ENCODE measurements at places on chromosomes 12 and 14.

DNA sequence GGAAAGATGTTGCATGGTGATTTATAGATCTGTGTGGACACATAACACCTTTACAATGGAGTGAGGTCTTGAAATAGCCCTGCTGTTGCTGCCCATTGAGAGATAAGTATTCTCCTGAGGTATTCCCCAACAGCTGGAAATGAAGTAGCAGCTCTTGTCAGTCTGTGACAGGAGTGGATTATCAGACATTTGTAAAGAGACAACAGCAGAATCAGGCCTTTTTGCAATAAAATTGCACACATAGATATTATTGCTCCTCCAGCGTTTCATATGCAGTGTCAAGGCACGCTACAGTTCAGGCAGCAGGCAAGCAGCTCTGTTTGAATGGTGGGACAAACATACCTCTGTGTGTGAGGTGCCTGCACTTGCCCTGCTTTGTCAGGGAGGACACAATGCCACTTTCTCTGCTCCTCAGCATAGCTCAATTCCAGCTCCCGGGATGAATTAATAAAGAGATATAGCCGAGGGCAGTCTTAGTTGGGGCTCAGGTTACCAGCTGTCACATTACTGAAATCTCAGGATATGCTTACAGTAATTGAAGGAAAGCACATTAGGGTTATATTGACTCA lies 49.4 kb downstream of the BICD1 start:
- no peak overlapping the region for H3K4me3 ChIP-seq
- peaks cover 3% of the 10 kb centered on the region for H3K36me3 ChIP-seq
- no peak overlapping the region for H3K27ac ChIP-seq

GRCh38 chr14:56592746-56593544 lies 13.3 kb downstream of the TMEM260 start:
- no peak overlapping the region for H3K4me3 ChIP-seq
- H3K36me3 ChIP-seq = peaks cover 13% of the 10 kb centered on the region
- H3K27ac ChIP-seq = no peak overlapping the region
- DNase-seq = no peak
- H3K27me3 ChIP-seq = no peaks in the 10 kb centered on the region

- H3K4me3 ChIP-seq = no peak overlapping the region
- H3K36me3 ChIP-seq = no peaks in the 10 kb centered on the region
- H3K27me3 ChIP-seq = no peaks in the 10 kb centered on the region
- DNase-seq = no peak
Measured at GRCh38 chr14:43369710-43370564, 1137.1 kb downstream of the FSCB start.

DNA sequence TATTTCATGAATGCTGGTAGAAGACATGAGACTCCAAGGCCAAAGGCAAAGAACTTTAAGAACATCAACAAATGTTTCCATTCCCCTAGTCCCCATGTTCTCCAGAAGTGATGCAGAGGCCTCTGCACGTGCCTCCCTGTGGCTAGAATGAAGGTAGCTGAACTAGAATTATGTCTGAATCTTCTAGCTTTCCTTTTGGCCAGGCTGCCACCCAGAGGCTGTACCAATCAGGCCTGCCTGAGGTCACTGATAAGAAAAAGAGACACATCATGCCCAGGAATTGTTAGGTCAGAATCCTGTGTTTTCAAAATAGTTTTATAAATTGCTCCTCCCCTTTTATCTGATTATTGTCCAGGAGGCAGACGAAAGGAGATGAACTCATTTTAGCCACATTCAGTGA lies 188.0 kb upstream of the SLC16A7 start:
- H3K27ac ChIP-seq = no peak overlapping the region
- no peak overlapping the region for H3K4me3 ChIP-seq
- no peaks in the 10 kb centered on the region for H3K4me1 ChIP-seq
- DNase-seq = no peak
- H3K36me3 ChIP-seq = no peaks in the 10 kb centered on the region
- H3K27me3 ChIP-seq = peaks cover 3% of the 10 kb centered on the region

GRCh38 chr12:20101046-20101445 lies 267.3 kb upstream of the PDE3A start:
- no peak overlapping the region for H3K4me3 ChIP-seq
- no peaks in the 10 kb centered on the region for H3K4me1 ChIP-seq
- H3K27ac ChIP-seq = no peak overlapping the region
- peaks cover 2% of the 10 kb centered on the region for H3K36me3 ChIP-seq

DNA sequence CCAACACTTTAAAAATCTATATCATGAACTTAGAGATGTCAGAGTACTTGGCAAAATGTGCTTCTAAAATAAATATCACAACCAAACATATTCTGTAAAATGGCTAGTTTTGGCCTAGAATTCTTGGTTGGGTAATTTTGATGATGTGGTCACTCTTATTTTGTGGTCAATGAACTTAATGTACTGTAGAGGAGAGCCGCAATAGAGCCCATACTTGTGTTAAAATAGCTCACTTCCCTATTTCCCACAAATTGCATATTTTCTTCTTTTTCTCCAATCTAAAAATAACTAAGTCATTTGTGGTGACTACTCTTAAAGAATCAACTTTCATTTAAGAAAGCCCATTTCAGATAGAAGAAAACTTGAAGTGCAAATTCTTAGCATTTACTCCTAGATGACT lies 619.4 kb downstream of the CCER1 start:
- H3K36me3 ChIP-seq = no peaks in the 10 kb centered on the region
- H3K4me1 ChIP-seq = no peaks in the 10 kb centered on the region
- peaks cover 8% of the 10 kb centered on the region for H3K27me3 ChIP-seq
- H3K27ac ChIP-seq = no peak overlapping the region
- no peak for DNase-seq
- H3K4me3 ChIP-seq = no peak overlapping the region

- H3K4me3 ChIP-seq = peak overlapping the region; percentile 100
- peak overlapping the region; percentile 97 for H3K27ac ChIP-seq
Measured at GRCh38 chr14:74882103-74882920, 596 bp downstream of the DLST start.

DNA sequence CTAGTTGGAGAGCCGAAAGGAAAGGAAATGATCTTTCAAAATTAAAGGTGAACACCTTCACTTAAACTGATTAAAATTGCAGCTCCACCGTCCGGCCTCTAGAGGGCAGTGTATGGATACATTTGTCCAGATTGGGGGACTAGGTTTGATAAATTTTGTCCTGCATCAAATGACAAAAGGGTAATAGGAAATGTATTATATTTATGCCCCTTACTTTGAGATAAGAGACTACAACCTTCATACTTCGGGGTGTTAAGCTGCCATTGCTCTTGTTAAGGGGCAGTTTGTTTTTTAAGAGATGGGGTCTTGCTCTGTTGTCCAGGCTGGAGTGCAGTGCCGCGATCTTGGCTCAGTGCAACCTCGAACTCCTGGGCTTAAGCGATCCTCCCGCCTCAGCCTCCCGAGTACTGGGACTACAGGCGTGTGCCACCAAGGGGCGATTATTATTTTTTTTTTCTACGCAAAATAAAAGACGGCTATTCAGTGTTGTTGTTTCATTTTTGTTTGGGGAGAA lies 818 bp upstream of the SUOX start:
- H3K36me3 ChIP-seq = peaks cover 29% of the 10 kb centered on the region
- H3K27ac ChIP-seq = no peak overlapping the region
- H3K4me1 ChIP-seq = peaks cover 6% of the 10 kb centered on the region
- H3K27me3 ChIP-seq = no peaks in the 10 kb centered on the region

DNA sequence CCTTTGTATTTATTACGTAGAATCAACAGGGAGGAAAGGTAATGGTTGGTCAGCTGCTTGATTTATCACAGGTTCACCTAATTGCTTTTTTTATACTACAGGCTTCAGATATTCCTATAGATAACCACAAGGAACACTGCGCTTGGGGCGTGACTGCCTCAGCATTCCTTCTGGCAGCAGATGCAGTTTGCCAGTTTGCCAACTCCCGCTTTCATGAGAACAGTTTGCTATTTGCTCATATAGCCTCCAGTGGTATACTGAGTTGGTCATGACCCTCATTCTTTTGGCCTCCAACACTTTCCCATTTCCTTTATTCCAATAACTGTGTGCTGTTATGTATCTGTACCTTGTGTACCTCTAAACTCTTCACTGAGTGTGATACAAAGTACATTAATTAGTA lies 38.6 kb upstream of the ACSM4 start:
- no peak overlapping the region for H3K4me3 ChIP-seq
- peaks cover 7% of the 10 kb centered on the region for H3K27me3 ChIP-seq
- no peaks in the 10 kb centered on the region for H3K36me3 ChIP-seq
- no peaks in the 10 kb centered on the region for H3K4me1 ChIP-seq
- DNase-seq = no peak

DNA sequence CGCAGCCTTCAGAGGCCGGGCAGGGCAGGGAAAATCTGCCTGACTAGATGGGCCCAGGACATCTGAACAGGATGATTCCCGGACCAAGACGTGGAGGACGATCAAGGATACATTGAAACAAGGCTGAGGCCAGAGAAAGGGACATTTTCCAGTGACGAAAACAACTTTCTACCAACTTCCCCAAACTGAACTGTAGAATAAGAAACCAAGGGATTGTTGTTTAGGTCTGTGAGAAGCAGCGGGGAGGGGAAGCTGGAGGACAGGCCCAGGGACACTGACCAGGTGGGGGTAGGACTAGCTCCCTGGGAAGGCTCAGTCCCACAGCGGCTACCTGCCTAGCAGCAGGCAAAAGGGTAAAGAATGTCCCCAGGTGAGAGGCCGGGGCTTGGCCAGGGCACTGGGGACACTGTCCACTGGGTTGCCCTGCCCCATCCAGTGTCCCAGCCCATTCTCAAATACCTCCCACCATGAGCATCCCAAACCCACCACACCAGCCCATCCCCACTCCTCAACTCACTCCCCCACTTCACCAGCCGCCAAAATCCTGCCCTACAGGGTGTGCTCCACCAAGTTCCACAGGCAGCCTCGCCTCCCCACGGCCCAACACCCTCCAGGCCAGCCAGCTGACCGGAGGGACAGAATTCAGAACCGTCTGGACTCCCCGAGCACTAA lies 995 bp downstream of the TNFRSF1A start:
- H3K36me3 ChIP-seq = peaks cover 9% of the 10 kb centered on the region
- no peak overlapping the region for H3K27ac ChIP-seq
- no peaks in the 10 kb centered on the region for H3K27me3 ChIP-seq
- no peak overlapping the region for H3K4me3 ChIP-seq

GRCh38 chr12:48349471-48349870 lies 1.2 kb downstream of the ZNF641 start:
- H3K4me1 ChIP-seq = peaks cover 43% of the 10 kb centered on the region
- DNase-seq = no peak
- H3K36me3 ChIP-seq = peaks cover 40% of the 10 kb centered on the region
- H3K4me3 ChIP-seq = peak overlapping the region; percentile 95

DNA sequence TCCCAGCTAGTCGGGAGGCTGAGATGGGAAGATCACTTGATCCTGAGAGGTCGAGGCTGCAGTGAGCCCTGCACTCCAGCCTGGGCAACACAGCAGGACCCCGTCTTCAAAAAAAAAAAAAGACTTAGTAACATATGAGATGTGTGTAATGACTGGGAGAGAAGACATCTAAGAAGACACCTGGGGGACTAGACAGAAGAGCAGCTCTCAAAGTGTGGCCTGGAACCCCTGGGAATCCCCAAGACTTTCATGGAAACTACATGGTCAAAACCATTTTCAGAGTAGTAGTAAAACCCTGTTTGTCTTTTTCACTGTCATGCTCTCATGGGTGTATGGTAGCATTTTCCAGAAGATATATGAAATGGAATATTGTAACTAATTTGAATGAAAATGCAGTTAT lies 45.3 kb downstream of the R3HDM2 start:
- H3K36me3 ChIP-seq = peaks cover 23% of the 10 kb centered on the region
- H3K4me3 ChIP-seq = no peak overlapping the region
- H3K27me3 ChIP-seq = no peaks in the 10 kb centered on the region
- no peak for DNase-seq
- no peak overlapping the region for H3K27ac ChIP-seq

DNA sequence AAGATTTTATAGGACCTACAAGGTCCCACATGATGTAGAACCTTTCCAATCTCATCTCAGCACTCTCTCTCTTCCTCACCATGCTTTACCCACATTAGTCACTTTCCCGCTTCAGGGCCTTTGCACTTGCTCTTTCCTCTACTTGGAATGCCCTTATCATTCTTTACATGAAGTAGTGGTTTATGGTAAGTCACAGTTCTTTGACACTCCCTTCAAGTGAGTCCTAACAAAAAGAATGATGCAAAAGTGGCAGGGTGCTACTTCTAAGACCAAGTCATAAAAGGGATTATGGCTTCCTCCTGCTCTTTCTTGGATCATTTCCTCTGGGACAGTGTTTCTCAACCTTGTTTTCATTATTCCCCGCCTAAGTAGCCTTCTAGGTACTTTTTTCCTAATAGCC lies 13.1 kb downstream of the TMBIM4 start:
- no peaks in the 10 kb centered on the region for H3K27me3 ChIP-seq
- no peak overlapping the region for H3K4me3 ChIP-seq
- DNase-seq = no peak
- H3K36me3 ChIP-seq = peaks cover 7% of the 10 kb centered on the region

GRCh38 chr12:39972119-39972518 lies 133.8 kb downstream of the SLC2A13 start:
- no peaks in the 10 kb centered on the region for H3K36me3 ChIP-seq
- H3K27me3 ChIP-seq = no peaks in the 10 kb centered on the region
- DNase-seq = no peak
- no peak overlapping the region for H3K4me3 ChIP-seq
- no peak overlapping the region for H3K27ac ChIP-seq
- peaks cover 8% of the 10 kb centered on the region for H3K4me1 ChIP-seq

DNA sequence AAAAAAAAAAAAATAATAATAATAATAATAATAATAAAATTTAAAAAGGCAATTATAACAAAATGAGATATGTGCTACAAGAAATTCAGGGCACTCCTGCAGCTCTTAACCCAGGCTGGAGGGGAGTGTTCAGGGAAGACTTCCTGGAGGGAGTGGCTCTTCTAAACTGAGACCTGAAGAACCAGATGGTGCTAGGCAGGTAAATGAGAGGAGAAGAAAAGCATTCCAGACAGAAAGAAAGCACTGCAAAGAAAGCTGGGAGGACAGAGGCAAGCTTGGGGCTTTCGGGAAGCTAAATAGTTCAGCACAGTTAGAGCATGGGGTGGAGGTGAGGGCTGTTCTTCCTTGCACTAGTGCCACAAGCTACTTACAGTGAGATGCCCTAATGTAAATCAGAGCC lies 9.9 kb upstream of the SRSF9 start:
- H3K4me1 ChIP-seq = peaks cover 49% of the 10 kb centered on the region
- H3K27ac ChIP-seq = peak overlapping the region; percentile 99
- no peaks in the 10 kb centered on the region for H3K27me3 ChIP-seq

DNA sequence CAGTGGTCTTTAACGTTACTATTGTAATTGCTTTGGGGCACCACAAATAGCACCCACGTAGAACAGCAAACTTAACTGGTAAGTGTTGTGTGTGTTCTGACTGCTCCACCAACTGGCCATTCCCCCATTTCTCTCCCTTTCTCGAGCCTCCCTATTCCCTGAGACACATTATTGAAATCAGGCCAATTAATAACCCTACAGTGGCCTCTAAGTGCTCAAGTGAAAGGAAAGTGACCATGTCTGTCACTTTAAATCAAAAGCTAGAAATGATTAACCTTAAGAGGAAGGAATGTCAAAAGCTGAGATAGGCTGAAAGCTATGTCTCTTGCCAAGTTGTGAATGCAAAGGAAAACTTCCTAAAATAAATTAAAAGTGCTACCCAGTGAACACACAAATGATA lies 22.3 kb downstream of the PPP1R13B start:
- H3K4me1 ChIP-seq = peaks cover 16% of the 10 kb centered on the region
- no peaks in the 10 kb centered on the region for H3K27me3 ChIP-seq
- no peaks in the 10 kb centered on the region for H3K36me3 ChIP-seq
- H3K4me3 ChIP-seq = no peak overlapping the region
